ENCODE measurements at places on chromosomes 6 and 20.

DNA sequence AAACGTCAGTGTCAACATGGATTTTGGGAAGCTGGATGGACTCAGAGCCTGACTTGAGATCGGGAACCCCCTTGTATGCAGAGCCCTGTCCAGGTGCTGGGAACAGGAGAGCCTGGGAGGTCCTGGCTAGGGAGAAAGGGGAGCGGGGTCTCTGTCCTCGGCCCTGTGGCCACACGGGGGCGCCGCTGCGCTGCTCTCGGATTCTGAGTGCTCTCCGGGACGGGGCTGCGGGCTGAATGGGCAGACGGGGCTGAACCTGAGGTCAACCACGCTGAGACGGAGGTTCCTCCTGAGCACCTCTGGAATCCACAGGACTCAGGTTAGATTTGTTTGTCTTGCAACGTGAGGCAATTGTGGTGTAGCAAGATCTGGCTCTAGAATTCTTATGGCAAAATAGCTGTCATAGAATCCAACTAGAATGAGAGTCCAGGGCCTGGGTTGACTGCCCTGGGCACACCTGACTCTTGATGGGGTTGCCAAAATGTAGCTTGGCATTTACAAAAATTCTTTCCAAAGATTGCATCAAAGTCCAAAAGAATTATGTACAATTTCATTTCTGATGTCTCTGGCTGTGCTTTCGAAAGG is 20.6 kb upstream of the HLA-F start:
- no peak for DNase-seq

DNA sequence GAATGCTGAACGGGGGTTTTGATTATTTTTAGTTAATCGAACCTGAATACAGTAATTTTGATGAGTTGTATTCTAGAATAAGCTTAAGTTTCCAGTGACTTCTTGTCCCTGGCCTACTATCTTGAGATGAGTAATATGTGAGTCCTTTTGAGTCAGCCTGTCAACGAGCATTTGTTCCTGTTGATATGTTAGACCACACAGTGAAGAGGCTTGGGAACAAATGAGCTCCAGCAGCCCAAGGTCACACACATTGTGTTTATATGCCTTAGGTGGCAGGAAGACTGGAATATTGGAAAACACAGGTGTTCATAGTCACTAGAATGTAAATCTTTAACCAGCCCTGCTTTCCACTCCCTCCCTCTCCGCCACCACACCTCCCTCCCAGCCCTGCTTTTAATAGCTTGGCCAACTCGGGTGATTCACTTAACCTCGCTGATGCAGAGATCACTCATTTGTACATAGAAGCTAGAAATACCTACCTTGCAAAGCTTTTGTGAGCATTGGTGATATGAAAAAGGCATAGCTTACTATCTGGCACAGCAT is 9.1 kb downstream of the SMPDL3A start:
- DNase-seq = peak; percentile 60

DNA sequence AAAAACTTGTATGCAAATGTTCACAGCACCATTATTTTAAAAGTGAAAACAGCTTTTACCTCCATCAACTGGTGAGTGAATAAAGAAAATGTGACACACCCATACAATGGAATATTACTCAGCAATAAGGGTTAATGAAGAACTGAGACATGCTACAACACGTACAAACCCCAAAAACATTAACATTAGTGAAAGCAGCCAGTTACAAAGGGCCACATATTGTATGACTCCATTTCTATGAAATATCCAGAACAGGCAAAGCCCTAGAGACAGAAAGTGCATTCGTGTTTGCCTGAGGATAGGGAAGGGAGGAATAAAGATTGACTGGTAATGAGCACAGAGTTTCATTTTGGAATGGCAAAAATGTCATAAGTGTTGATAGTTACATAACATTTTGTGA is 21.5 kb downstream of the EPM2A start:
- no peak for DNase-seq

- DNase-seq = peak; percentile 75
Measured at GRCh38 chr6:79713701-79714322, 82.7 kb downstream of the SH3BGRL2 start.

- no peak for DNase-seq
Measured at GRCh38 chr20:7902879-7903278, 37.4 kb downstream of the HAO1 start.

DNA sequence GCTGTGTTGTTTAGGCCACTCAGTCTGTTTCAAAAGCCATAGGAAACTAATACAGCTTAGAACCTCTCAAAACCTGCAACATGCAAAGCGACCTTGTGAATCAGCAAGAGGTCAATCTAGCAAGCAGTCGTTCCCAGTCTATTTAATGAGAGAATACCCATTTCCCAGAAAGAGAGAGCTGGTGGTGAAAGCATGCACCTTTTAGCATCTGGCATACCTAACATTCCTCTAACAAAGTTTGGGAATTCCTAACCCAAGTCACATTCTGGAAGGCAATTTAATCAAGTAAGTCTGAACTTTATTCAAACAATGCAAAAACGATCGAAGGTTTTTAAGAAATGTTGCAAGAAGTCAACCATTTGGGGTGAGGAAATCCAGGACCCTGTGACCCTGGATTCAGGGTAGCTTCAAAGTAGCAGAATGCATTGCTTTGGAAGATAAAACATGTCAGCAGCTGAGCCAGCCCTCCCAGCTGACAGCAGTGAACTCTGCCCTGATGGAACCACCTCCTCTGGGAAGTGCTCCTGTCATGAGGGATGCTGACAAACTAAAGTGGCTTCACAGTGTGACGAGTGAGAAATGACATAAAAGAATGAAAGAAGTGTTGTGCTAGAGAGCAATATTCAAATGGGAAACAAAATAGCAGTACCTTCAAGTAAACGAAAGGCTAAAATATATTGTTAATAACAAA is 104.8 kb downstream of the GMDS start:
- DNase-seq = no peak

- DNase-seq = no peak
Measured at GRCh38 chr6:78598966-78599365, 268.4 kb upstream of the IRAK1BP1 start.

GRCh38 chr6:12324099-12324498 is 33.9 kb downstream of the EDN1 start:
- DNase-seq = no peak

- no peak for DNase-seq
Measured at GRCh38 chr6:57283106-57283505, 34.3 kb upstream of the PRIM2 start.

DNA sequence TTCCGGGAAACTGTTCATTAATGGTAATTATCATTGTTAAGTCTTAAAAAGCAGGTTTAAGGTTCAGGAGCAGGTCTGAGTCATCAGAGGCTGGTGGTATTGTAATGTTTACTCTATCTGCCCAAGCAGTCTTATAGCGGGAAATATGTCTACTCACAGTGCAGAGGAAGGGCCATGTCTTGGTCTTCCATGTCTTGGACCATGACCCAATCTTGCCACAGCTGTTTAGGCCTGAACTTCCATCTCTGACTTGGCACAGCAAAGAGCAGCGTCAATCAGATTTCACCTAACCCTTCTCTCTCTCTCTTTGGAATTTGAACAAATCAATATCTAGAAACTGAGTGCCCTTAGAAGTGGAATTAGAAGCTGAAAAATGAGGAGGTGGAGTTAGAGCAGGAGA is 25.8 kb downstream of the SLC2A12 start:
- DNase-seq = no peak

All from NCI-H2029 treated with DMSO at 0.1 percent for 48 hours (cell line).